Activated T-cell treated with anti-CD3 and anti-CD28 coated beads for 1 hour (primary cell): ENCODE measurements at places on chromosomes 16 and 17.

- DNase-seq: no peak
These were observed 274.6 kb upstream of the HSBP1 start for GRCh38 chr16:83533193-83533592.

GRCh38 chr17:29390851-29391631 is 878 bp downstream of the TAOK1 start:
- DNase-seq: no peak

DNA sequence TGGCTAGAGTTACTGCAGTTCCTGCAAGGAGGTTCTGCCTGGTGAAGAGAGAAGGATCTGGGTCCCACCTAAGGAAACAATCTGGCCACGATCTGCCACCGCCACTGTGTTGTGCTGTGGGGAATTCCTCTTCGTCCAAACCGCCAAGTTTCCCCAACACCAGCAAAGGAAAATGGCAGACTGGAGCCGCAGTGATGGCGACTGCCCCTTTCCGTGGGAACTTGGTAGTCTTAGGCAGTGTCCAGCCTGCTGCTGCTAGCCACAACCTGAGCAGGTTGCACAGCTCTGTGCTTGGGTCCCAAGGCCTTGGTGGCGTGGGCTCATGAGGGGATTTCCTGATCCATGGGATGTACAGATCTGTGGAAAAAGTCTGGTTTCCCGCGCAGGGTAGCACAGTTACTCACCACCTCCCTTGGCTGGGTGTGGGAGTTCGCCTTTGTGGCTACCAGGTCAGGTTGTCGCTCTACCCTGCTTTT is 28.6 kb downstream of the NFATC3 start:
- no peak for DNase-seq

DNA sequence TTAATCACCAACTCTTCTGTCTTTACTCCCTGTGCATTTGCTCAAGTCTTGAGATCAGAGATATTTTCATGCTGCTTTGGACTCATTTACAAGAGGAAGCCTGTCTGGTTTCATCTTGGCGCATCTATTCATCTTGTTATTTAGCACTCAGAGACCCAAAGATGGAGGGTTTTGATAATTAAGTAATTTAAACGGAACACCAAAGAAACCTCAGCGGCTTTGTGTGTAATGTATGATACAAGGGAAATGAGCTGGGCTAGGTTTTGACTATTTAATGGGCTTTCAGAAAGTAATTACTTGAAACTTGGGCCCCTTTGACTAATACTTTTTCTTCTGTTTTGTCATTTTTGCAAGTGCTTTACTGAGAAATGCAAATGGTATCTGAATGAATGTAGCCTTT is 66.2 kb upstream of the CACNG3 start:
- DNase-seq: no peak

- DNase-seq: no peak
These were observed 7.5 kb upstream of the KCNG4 start for GRCh38 chr16:84247331-84247730.

DNA sequence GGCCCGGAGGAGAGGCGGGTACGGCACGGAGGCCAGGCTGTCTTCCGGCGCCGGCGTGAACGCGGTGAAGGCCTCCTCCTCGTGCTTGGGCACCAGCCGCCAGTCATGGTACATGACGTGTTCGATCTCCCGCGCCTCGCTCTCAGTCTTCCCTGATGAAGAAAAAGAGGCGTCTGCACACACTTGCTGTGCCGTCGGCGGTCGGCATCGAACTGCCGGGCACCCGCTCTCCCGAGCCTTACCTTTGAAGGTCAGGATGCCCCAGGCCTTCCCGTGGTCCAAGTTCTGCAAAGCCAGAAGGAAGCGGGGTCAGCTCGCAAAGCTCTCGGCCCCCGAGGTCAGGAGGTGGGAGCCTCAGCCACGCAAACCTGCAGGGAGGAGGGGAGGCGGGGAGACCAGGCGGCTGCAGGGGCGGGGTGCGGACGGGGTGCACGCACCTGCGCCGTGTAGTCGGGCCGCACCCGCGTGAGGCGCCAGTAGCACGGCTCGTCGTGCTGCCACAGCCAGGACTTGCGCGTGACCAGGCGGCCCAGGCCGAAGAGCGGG is at the start of gene EME2:
EME2 (plus strand) TSS at position 449 of the 546 bp plus-strand sequence. CDS start 418 bp downstream, outside the sequence.
- DNase-seq: peak; percentile 33

DNA sequence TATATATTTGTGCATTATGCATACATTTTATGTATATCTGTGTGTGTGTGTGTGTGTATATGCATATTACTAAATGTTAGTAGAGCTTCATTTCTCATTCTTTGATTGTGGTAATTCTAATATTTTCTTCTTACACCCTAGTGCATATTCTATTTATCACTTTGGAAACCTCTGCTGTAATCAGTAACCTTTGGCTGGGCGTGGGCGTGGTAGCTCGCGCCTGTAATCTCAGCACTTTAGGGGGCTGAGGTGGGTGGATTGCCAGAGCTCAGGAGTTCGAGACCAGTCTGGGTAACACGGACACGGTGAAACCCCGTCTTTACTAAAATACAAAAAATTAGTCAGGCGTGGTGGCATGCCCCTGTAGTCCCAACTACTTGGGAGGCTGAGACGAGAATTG is 26.9 kb downstream of the CPSF4L start:
- no peak for DNase-seq

DNA sequence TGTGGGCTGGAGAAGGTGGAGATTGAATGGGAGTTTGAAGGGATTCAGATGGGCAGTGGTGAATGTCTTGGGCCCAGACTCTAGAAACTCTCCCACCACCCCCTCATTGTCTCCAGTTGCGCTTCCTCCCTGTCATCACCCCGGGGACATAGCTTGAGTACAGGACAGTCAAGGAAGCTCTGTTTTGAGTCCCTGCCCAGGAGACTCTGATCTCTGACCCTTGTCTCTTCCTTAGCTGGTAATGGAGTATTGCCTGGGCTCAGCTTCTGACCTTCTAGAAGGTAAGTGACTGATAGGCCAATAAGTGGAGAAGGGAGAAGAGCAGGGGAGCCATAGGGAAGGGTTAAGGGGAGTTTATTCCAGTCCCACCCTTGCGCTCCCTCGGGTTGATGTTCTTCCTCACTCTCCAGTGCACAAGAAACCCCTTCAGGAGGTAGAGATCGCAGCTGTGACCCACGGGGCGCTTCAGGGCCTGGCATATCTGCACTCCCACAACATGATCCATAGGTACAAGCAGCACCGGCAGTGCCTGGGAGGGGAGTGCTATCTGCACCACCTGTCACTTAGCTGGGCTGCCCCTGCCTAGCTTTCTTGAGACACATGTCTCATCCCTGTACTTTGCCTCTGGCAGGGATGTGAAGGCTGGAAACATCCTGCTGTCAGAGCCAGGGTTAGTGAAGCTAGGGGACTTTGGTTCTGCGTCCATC is 5.0 kb downstream of the TAOK2 start:
- no peak for DNase-seq

DNA sequence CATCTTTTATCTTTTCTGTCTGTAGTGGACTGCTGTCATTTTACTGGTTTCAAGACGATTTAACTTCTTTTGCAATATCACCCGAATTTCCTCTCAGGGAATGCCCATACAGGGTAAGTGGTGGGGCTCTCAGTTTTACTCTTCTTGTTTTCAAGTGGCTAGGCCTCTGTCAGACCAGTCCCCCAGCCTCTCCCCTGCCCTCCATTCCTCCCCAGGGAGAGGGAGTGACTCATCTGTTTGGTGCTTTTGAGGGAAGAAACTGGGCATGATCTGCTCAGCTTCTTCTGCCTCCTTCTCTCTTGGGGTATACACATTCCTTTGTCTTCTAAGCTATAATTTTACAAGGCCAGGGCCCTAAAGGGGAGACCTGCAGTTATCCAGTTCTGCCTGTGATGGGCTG is 332.0 kb downstream of the CBLN1 start:
- no peak for DNase-seq

- no peak for DNase-seq
These were observed 45.6 kb downstream of the SMPD3 start for GRCh38 chr16:68402748-68403040.

DNA sequence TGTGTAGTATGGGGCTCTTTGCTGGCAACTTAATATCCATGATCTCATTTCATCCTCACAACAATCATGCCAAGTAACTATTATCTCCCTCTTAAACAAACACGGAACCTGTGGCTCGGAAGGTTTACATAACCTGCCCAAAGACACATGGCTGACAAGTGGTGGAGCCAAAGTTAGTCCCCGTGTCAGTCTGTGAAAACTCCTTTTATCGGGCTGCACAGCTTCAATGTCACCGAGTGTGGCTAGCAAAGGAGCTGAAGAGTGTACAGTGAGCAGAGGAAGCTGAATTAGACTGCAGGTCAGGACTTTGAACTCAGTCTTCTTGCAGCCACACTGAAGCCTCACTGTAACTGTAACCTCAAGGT is 80.3 kb downstream of the PARN start:
- DNase-seq: no peak
